ENCODE measurements at places on chromosomes 11 and 22.

- DNase-seq = no peak
These were observed 649 bp downstream of the TMEM25 start for GRCh38 chr11:118531597-118532084.

DNA sequence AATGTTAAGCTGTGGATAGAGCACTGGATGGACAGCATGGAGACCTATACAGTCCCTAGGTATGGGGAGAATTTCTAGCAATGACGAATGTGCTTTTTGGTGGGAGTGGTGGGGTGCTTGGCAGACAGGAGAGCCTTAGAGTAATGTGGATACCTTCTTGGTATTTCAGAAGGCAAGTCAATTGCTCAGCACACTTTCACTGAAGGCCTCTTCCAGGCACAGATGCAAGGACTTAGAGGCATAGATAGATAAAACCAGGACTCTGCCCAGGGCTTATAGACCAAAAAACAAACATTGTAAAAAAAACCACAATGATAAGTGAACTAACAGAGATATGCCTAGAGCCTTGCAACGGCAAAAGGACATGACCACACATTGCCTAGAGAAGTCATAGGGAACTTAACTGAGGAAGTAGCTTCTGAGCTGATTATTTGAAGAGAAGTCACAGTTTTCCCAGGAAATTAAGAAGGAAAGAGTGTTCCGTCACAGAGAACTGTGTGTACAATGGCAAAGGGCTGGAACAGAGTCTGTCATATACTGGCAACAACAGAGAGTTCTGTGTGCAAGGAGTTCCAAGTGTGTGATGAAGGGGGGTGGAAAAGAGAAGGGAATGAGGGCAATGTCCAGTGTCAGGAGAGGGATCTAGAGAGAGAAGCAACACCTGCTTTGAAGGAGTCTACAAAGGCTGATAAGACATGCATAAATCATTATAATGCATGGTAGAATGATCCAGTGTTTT, 65.9 kb upstream of the PICALM start:
- DNase-seq = no peak

GRCh38 chr11:117752721-117753237, 44.2 kb downstream of the DSCAML1 start:
- no peak for DNase-seq

GRCh38 chr11:20966489-20966888, 297.1 kb downstream of the NELL1 start:
- DNase-seq = no peak

DNA sequence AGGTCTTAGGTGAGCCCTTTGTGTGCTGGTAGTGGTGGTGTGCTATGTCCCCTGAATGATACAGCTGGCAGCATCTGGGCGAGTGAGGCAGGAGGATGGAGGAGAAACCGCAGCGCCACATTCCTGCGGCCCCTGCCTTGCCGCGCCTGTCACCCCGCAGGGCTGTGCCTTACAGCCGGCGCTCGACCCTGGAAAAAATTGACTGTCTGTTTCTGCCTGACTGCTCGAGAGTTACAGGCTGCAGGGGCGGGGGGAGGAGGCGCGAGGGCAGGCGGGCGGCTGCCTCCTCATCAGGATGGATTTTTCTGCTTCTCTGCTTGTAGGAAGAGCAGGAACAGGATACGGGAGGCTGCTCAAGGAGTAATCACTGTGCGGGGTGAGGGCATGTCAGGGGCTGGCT, 443.4 kb downstream of the MIAT start:
- DNase-seq = no peak

- DNase-seq = no peak
These were observed 730.5 kb upstream of the CCDC179 start for GRCh38 chr11:23590596-23591308.

- DNase-seq = no peak
These were observed 47.9 kb upstream of the SUSD2 start for GRCh38 chr22:24133187-24133965.

DNA sequence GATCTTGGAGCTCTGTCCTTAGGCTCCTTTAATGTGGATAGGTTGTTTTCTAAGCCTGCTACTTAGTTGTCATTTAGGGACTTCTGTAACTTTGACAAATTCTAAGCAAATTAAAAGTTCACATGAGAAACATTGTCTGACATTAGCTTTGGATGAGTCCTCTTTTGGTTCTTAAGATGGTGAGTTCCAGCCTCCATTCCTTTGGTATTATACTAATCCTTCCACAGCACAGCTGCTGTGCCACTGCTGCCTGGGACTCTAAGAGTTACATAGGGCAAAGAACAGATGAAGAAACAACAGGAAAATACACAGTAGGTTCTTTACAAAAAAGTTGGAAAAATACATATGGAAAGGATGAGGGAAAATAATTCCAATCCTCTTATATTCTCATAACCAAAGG, 25.3 kb upstream of the PIK3C2A start:
- no peak for DNase-seq
